ENCODE measurements at places on chromosomes 7 and 10. TPM values are rescaled to one million over a fixed set of nuclear protein-coding genes. Genes with fewer than 3 reads are reported as not detected.

The EVX1 gene
- not detected for polyA plus RNA-seq

The HOXA11 gene
- not detected for polyA plus RNA-seq

DNA sequence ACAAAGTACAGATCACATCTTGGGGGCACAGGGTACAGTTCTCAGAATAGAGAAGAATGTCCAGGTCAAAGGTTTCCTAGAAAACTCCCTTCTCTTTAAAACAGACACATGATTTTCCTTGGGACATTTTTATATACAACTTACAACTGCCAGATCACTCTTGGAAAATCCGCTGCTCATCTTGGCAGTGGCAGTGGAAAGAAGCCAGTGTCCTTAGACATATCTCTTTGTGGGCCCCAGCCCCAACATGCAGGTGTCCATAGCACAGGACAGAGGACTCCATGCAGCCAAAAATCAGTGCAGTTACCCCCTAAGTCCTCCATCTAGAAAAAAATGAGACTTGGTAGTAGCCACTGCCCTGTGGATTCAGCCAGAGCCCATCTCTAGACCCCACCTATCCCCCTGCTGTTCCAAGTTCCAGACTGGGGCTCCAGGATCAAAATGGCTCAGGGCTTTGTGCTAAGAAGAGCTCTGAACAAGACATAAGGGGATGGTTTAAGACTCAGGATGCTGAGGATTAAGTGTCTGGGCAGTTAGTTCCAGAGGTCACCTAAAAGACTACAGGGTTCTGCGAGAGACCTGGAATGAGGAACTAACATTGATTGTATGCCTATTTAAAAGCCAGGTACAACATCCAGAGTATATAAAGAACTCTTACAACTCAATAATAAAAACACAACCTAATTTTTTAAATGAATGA lies 34.4 kb downstream of the HIPK2 start:
- DNase-seq, result peak; percentile 44

DNA sequence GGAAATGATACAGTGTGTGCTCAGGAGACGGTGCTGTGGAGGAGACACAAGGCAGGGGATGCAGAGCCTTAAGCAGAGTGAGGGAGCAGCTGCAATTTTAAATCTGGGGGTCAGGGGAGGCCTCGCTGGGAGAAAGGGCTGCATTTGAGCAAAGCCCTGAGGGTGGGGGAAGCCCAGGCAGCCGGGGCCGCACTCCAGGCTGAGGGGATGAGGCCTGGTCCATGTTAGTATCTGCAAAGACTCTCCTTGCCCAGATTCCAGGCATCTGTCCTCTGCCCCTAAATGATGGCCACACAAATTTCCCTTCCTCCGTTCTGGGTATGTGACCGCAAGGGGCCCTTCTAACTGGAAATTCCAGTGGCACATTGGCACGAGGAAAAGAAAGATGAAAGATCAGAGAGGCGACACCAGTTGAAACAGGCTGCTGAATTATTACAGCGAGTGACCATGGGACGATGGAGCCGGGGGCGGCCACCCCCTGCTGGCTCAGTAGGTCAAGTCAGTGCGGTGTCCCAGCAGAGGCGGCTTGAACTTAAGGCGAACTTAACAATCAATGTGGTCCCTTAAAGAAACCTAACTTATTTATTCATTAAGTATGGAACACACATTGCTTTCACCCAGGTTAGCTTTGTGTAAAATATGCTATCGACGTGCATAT lies 62.3 kb upstream of the KAT6B start:
- DNase-seq, result no peak

The OR6B1 gene
- polyA plus RNA-seq, result 0.01 TPM

DNA sequence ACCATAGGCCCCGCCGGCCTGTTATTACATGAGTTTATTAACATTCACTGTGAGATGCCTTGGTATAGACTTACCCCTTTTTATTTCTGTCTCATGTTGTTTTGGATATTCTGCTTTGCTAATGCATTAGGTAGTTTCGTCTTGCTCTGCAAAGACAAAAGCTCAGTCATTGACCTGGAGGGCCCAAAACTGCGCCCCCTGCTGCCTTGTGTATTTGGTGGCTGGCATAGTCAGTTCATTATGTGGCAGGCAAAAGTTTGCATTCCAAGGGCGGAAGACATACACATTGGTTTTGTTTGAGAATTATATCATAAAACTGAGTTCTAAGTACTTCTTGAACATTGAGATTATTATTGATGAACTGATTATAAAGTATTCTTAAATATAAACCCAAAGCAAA lies 372.5 kb downstream of the SDK1 start:
- DNase-seq, result peak; percentile 25

The PBLD gene
- 333 TPM for polyA plus RNA-seq

GRCh38 chr10:96257944-96258343 lies 13.4 kb downstream of the BLNK start:
- no peak for DNase-seq

The EPHB6 gene
- polyA plus RNA-seq, result 6.5 TPM

DNA sequence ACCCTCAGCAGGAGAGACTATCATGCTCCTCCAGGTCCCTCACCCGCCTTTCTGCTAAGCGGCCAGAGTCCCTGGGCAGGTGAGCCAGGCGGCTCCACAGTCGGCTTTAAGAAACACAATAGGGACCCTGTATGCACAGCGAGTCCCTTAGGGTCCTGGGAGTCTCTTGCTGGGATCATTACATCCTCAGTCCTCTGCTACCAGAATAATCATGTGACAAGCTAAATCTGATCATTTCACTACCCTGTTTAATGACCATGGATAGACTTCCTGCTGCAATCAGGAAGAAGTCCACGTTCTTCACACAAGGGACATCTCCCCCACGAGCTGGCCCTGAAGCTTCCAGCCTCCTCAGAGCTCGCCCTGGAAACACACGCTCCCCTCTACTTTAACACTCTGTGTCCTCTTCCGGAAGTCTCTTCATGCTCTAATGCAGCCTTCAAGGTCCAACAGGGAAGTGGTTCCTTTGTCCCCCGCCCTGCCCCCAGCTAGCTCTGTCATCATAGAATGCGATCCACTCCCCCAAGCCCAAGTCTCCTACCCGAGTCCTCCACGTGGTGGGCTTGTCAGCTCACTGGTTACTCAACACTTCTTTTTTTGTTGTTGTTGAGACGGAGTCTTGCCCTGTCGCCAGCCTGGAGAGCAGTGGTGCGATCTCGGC lies 101.5 kb downstream of the RNF216 start:
- DNase-seq, result no peak

GRCh38 chr10:7337431-7338171 lies 73.2 kb downstream of the SFMBT2 start:
- DNase-seq, result no peak

DNA sequence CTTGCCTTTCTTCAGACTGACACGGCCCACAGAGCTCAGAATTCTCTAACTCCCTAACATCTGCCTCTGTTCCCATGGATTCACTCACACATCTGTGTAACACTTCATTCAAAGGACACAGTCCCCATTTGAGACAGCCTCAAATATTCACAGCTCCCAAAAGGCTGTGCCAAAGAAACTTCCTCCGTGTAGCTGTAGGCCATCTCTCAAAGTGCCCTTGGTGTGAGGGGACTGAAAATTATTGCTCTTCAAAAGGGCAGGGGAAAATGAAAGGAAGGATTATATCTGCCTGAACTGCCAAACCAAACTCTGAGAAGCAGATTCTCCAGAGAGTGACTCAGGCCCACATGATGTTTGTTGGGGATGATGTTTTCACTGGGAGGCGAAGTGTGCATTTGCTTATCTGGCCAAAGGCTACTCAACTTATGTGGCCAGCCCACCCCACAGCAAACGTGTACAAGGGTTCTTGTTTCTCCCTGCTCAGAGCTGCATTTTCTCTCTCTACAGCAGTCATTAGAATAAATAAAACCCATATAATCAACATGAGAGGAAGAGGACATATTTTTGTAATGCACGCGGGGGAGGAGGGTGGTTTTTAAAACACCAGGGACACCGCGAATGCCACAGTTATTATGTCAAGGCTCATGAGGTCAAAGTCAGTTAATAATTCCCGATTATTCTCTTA lies 302.4 kb upstream of the NFE2L3 start:
- no peak for DNase-seq

The C10orf53 gene
- polyA plus RNA-seq, result not detected

The CPA5 gene
- 0.68 TPM for polyA plus RNA-seq

- no peak for DNase-seq
Observed at GRCh38 chr10:19014034-19014433, 34.6 kb upstream of the MALRD1 start.

- DNase-seq, result no peak
Observed at GRCh38 chr7:35267411-35267810, 13.5 kb upstream of the TBX20 start.

GRCh38 chr10:132910901-132911785 lies 31.2 kb downstream of the CFAP46 start:
- DNase-seq, result no peak

- no peak for DNase-seq
Observed at GRCh38 chr7:36192053-36192824, 39.2 kb downstream of the EEPD1 start.

GRCh38 chr7:151091431-151091830 lies 5.2 kb downstream of the AGAP3 start:
- peak; percentile 93 for DNase-seq

The CNTNAP2 gene
- 10.1 TPM for polyA plus RNA-seq

DNA sequence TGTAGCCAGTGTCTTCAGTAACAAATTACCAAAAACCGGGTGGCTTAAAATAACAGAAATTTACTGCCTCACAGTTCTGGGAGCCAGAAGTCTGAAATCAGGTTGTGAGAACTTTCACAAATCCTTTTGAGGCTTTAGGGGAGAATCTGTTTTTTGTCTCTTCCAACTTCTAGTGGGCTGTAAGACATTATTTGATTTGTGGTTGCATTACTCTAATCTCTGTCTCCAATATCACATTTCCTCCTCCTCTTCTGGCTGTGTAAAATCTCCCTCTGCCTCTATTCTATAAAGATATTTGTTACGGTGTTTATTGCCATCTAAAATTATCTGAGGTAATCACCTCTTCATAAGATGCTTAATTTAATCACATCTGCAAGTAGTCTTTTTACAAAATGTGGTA lies 1039.6 kb upstream of the LRRN3 start:
- DNase-seq, result no peak

The AVPI1 gene
- polyA plus RNA-seq, result 44.7 TPM

GRCh38 chr10:132787495-132788179 lies 1.7 kb upstream of the NKX6-2 start:
- DNase-seq, result peak; percentile 32

The UFSP1 gene
- 5.3 TPM for polyA plus RNA-seq

The CYP3A4 gene
- 181 TPM for polyA plus RNA-seq

DNA sequence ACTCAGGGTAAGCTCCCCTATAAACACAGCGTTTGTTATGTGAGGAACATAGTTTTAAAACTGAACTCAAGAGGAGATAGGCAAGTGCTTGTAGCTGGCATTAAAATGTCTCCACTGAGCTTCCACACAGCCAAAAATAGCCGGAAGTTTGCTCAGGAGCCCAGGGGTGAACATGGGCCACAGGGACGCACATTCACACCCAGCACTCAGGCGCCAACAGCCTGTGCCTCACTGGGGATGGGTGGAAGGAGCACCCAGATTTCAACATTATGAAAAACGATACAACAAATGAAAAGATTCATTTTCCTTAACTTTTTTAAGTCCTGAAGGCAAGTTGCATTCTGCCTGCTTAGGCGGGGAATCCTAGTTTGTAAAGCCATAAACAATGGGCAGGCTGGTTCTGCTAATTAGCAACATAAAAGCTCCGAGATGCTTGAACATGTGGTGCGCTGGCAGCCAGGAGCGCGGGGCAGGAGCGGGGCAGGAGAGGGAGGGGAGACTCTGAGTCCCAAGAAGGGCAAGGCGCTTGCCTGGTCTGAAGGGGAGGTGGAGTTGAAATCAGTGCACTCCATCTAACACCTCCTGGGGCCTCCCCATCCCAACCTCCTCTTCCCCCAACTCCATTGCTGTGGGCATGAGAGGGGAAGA lies 235.9 kb downstream of the COBL start:
- no peak for DNase-seq

The IFIT1 gene
- polyA plus RNA-seq, result 2.0 TPM

The OPN1SW gene
- 0.13 TPM for polyA plus RNA-seq

DNA sequence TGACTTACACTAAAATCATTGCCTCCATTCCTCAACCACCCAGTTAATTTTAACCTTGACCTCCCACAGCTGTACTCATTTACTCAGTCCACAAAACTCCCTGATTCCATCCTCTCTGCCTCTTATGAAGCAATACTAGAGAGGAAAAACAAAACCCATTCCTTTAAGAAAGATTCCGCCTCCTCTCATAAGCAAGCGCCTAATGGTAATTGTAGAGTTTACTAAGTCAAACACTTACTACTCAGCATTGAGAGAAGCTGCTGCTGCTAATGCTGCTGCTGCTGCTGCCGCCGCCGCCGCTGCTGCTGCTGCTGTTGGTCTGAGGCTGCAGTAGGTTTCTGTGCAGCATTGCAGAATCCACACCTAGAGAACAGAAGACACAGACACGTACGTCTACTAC lies 2.1 kb upstream of the ADD3 start:
- DNase-seq, result peak; percentile 56

The FAM221A gene
- 9.7 TPM for polyA plus RNA-seq

GRCh38 chr7:19107081-19107355 lies 10.4 kb downstream of the TWIST1 start:
- DNase-seq, result no peak

The MAPK8 gene
- 23.0 TPM for polyA plus RNA-seq

The GRM3 gene
- polyA plus RNA-seq, result 0.27 TPM

DNA sequence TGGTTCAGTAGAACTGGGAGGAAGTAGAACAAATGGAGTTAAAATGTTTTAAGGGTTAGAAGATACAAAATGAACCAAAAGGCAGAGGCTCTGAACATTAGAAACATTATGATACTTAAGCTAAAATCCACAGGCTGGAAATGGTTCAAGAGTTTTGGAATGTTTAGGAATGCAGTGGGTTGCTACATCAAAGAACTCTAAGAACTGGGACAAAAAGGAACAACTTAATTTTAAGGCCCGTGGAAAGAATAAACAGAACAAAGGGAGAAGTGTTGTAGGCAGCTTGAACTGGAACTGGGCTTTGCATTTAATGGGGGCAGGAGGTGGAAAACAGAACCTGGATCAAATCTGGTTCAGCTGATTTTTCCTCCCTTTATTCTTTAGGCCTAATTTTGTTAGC lies 3.5 kb upstream of the C7orf25 start:
- no peak for DNase-seq

GRCh38 chr7:71511361-71511807 lies 379.4 kb downstream of the GALNT17 start:
- no peak for DNase-seq

- DNase-seq, result no peak
Observed at GRCh38 chr10:51846856-51847506, 147.6 kb upstream of the CSTF2T start.

All from small intestine (tissue), 16 donors.